Iris pigment epithelial cell (primary cell): ENCODE measurements at places on chromosomes 2 and 18.
A peak's percentile ranks its signal among the peaks of the same experiment; 100 is the strongest.

GRCh38 chr2:137255990-137256389, 490.6 kb downstream of the THSD7B start:
- peak; percentile 25 for DNase-seq

- peak; percentile 59 for DNase-seq
Measured at GRCh38 chr2:86477349-86477748, 36.2 kb downstream of the KDM3A start.

DNA sequence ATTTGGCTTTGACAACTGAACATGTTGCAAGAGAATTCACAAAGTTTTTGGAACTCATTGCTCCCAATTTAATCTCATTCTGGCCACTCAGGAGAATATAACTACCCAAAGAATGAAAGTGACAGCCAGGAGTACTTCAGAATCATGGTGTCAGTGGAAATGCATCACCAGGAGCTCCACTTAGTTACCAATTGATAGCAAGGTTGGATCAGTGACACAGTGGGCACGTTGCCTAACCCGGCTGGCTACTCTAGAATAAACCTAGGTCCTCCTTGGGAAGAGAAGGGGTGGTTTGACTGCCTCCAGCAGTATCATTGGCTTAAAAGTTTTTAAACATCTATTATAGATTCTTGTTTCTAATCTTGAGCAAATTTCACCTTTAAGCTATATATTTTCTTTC, 40.0 kb upstream of the LRP1B start:
- no peak for DNase-seq

DNA sequence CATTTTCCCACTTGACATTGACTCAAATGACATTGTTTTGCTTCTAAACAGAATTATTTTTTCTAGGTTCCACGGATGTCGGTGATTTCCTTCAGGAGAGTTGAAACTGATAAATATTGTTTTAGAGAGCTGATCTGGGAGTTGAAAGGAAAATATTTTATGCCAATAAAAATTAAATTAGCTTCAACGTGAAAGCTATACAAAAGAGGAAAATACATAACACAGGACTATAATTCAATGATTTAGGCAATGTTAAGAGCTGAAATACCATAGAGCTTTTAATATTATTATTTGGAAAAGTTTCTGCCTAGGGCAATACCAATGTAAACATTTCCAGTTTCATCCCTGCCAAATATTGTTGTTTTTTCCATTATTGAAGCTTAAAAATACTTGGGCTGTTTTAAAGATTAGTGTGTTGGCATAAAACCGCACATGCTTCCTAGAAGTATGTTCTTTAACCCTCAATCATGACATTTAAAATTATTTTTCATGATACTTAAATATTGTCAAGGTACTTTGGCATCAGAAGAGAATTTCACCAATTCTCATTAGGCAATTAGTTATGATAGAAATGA, 18.6 kb upstream of the PDE1A start:
- DNase-seq = peak; percentile 24

DNA sequence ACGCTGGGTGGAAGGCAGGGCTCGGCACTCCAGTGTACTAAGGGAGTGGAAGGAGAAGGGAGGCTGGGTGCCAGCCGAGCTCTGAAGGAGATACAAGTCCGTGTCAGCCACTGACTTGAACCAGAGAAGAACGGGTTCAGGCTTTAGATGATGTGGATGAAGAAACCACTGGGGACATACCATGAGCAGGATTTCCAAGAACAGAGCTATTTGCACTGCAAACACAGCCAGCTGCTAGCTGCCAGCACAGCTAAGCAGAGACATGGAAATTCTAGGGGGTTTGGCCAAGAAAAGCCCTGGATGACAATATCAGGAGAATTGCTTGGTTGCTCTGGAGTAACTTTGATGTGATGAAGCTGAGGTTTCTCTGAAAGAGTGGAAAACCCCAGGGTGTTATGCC, 5.2 kb downstream of the CD207 start:
- no peak for DNase-seq

DNA sequence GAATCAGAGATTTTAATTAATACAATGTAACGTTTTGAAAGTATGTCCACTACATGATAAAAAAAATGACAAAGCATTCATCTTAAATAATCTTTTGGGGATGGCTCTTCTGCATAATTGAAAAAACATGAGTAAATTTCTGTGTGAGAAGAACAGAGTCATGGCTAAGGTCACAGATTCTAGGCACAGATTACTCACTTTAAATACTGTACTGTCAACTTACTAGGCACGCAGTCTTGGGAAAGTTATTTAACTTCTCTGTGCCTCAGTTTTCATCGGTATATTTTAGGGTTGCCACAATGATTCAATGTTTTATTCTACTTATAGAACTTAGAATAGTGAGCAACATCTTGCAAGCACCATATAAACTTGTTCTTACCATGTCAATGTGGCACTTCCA, 49.2 kb downstream of the TMEFF2 start:
- DNase-seq = no peak

GRCh38 chr2:80169811-80170594, 134.5 kb downstream of the LRRTM1 start:
- no peak for DNase-seq
